Foreskin fibroblast (primary cell): ENCODE measurements at places on chromosomes 7 and 10.

DNA sequence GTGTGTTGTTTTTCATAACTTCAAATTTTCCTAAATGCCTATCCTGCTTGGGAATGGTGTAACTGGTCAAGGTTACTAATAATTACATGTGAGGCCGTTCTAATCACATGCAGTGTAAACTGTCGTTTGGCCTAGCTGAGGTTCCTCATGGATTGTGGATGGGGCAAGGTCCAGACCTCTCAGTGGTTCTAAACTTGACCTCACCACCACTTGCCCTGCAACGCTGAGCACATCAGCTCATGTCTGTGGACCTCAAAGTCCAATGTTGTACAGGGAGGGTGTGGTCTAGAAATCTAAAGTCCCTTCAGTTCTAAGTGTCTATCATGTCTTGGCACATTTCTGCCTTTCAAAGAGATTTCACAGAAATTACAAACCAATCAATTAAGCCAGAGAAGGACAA is 15.6 kb downstream of the RBP3 start:
- no peak for DNase-seq

DNA sequence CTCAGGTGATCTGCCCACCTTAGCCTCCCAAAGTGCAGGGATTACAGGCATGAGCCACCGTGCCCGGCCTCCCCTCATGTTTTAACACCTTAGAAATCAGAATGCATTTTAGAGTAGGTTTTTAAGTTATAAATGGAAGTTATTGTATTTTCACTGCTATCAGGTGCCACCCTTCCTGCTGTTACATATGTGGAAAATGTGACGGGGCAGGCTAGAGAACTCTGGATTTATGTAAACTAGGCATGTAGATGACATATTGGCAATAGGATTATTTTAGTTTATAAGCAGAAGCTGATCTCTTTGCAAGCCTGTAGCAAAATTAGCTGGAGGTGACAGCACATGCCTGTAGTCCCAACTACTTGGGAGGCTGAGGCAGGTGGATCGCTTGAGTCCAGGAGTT is 2.1 kb downstream of the CASP2 start:
- no peak for DNase-seq

DNA sequence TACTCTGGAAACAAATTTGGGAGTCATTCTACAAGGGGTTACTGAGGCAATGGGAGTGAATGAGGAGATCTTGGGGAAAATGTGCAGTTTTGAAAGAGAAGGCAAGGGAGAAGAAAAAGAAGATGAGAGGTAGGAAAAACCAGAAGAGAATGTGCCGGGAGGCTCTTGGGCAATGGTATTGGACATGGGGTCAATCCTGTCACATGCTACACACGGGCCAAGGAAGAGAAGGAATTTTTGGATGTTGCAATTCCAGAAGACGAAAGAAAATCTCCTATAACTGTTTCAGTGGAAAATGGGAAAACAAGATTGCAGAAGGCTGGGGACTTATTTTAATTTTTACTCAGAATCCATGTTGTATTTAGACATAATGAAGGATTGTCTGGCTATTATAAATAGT is 615.0 kb downstream of the PHTF2 start:
- no peak for DNase-seq

GRCh38 chr10:73426318-73426717 is 7.0 kb downstream of the MSS51 start:
- no peak for DNase-seq

DNA sequence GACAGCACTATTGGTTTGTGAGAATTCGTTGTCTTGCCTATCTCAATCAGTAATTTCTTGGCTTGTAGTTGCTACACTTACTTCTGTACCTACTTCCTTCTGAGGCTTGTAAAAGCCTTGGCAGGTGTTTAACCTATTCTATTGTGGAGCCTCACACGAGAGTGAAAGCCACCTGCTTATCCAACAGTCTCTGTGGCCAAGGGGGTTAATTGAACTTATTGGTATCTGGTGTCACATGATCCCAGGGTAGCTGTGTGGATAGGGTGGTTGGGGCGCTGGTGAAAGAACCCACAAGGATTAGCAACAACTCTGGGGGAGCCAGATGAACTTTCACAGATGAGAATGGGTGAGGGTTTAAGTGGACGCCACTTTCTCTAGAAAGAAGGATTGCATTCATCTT is 13.9 kb upstream of the ATP6V0E2 start:
- no peak for DNase-seq
